NCI-H460 (cell line): ENCODE measurements at places on chromosomes 4 and X.

DNA sequence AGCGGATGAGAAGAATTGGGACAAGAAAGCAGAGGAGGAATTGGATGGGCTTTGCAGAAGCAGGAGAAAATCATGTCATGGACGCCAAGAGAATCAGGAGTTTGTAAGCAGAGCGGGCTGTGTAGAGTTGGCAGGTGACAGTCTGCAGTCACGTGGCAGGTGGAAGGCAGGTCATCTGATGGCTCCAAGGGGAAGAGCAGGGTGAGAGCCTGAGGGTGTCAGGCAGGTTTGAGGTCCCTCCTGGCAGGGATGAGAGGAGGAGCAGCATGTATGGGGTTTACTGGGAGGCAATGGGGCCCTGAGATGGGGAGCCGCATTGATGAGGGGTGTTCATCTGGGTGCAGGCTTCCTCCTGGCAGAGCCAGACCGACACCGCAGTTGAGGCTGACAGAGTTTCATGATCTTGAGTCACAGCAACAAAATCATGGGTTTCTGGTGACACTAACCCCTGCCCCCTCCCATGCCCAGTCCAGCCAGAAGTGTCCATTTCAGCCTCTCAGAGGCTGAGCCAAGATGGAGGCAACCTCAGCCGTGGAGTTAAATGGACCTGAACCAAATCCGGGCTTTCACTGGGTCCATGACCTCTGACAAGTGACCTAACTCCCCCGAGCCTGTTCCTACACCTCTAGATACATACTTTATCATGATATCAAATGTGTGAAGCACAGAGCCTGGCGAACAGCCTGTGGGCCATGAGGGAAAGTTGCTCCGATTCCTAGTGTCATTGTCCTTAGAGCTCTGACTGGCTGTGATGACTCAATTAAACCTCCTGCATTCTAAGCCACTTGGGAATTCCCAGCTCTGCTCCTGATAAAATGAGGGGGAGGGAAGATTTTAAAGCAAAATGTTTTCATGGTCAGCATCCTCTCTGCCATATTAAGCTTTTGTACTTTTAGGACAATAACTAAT, 36.1 kb downstream of the EVC start:
- no peak for DNase-seq

DNA sequence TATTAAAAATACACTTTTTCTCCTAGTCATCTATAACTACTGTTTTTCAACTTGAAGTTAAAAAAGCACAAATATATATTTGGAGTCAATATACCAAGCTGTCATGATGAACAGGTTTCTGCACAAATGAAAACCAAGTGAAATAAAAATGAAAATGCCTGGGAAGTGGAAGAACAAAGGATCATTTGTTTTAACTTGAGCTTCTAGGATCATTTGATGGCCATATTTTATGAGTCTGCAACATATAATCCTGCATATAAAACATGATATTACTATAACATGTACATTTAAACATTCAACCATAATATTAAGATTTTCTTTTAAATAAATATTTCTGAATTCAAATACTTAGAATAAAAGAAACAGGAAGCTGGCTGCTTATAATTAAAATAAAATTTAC, 8.5 kb upstream of the ARHGEF38 start:
- DNase-seq = no peak

GRCh38 chrX:153312041-153312440, 9.5 kb downstream of the PNMA6F start:
- no peak for DNase-seq

GRCh38 chr4:155509555-155509954, 132.8 kb upstream of the MAP9 start:
- no peak for DNase-seq

DNA sequence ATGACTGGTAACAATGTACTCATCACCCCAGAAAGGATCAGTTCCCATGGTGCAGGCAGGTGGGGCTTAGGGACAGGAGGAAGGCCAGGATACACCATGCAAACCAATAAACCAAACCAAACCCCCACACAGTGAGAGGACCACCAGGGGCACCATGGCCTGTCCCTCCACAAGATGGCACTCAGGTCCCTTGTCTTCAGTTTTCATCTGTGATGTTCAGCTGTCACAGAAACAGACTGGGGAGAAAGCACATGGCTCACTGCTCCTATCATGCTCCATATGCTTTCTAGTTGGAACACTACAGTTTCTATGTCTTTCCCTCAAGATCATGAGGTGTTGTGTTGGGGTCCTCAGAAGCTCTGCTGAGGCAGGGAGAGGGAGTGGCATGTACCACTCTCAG, 10.1 kb downstream of the HS3ST1 start:
- DNase-seq = no peak

DNA sequence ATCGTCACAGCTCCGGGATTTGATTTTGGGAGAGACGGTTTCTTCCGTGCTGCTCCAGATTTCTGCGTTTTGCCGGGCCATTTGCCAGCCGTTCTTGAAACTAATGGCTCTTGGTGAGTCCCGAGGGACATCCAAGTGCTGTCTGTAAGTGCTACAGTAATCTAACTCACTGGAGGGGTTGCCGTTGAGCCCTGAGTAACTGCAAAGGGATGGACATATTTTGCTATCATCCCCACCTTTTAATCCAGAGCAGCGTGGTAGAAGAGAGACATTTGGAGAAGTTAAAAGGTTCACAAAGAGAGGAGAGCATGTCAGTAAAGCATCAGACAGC, 88.9 kb upstream of the PDLIM3 start:
- DNase-seq = no peak

DNA sequence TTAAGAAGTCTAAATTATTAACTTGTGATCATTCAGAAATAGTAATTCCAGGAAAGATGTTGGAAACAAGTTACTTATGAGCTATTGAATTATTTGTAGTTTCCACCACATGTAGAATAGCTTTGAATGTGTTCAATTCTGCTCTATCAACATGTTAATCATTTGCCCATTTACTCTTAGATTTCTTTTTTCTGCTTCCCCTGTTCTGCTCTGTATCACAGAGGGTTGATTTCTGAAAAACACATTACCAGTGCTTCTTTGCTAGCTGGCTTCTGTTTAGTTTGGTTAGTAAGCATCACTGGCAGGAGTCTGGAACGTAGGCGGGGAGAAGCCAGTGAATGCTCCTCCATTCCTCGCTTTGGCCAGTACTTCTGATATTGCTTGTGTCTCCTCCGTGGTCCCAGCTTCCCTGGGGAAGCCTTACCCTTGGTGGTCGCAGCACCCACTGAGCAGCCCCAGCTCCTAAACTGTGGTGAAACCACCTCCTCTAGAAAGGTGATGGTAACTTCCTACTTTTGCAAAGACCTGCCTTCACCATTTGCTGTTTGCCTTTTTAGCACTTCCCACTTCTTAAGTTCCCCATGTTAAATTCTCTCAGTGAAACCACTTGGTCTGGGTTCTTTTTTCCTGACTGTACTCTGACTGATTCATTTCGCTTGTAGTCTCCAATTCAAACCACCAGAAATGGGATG, 40.3 kb upstream of the GALNT7 start:
- no peak for DNase-seq

DNA sequence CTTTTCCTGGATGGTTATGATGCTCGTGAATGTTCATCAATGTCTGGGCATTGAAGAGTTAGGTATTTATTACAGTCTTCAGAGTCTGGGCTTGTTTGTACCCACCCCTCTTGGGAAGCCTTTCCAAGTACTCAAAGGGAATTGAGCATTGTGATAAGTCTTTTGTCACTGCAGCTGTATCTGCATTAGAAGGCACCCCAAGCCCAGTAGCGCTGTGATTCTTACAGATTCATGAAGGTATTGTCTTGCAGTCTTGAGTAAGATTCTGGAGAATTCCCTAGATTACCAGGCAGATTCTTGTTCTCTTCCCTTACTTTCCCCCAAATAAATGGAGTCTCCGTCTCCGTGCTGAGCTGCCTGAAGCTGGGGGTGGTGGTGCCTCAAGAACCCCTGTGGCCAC, 173.4 kb upstream of the HUWE1 start:
- no peak for DNase-seq

DNA sequence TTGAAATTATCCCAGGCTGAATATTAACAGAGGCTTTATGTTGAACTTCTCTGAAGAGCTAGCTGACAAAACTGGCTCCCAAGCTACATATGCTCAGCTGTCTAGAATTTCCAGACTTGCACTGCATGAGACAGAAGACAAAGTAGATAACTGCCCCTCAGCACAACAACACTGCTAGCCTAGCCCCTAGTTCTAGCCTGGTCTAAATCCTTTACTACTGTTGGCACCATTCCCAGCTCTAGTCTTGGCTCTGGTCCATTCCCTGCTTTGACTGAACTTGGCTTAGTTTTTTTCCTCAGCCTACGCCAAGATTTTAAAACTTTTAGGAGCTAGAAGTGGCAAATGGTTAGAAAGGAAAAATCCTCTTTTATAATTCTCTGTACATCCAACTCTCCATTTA, 7.6 kb upstream of the OPHN1 start:
- no peak for DNase-seq

DNA sequence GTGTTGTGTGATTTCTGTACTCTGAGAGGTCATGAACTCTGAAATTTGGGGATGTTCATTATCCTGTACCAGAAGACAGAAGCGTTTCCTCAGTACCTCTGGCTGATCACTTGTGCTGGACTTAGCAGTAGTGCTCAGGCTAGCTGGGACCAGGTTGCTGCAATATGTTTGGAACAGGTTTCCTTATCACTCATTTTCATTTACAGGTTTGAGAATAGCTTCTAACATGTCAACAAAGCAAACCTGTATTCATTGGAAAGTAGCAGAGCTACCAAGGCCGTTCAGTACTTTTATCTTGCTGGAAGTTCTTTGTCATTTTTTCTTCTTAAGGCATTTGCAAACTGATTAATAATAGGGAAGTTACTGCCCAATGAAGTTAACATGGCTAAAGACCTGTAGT, 242.9 kb upstream of the ANKRD50 start:
- no peak for DNase-seq

DNA sequence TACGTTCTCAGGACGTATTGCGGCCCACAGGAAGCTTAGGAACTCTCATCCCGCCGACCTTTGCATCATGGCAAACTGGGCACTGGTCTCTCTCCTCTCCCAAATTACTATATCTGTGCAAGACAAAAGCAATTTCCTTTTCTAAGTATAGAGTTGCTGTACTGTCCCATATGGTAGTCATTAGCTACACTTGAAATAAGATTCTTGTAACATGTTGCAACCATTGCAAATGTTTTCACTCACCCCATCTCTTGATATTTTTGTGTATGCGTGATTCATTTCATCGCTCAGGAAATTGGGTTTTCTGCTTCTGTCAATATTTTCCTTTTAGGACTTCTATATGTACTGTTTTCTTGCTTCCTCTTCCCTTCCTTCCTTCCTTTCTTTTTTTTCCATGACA, 15.7 kb downstream of the ARMCX6 start:
- DNase-seq = no peak

DNA sequence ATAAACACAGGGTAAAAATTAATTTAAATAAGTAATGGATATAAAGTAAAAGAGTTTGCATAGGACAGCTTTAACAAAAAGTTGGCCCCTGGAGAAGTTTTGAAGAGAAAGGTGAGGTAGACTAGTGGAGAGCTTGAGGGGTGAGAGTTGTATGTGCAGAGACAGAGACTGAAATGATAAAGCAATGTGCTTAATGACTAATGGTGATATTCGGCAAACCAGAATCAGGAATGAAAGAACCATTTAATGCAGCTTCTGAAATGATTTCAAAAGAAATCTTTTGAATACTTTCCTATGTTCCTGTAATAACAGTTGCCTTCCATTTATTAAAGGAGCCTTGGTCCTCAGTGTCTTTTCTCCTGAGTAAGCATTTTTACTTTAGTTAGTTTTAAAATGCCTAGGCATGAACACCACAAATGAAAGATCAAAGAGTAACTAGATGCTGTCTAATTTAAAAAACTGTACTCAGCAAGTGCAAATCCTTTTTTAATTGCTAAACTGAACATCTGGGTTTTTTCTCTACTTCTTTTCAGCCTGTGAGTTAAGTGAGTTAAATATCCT, 28.5 kb downstream of the CAMK2D start:
- no peak for DNase-seq

DNA sequence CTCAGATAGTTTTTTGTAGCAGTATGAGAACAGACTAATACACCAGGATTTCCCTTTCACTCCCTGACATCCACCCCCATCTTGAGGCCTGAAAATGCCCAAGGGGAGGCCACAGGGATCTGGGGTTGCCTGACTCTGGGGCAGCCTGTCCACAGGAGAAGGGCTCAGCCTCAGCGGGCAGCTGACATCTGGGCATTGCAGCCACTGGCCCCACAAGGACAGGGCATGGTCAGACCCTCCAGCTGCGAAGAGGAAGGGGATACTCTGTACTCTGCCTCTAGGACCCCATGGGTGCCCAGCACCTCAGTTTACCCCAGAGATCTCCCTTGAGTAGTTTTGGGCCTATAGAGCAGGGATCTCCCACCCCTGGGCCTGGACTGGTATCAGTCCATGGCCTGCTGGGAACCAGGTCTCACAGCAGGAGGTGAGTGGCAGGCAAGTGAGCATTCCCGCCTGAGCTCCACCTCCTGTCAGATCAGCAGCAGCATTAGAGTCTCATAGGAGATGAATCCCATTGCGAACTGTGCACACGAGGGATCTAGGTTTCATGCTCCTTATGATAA, 138.9 kb downstream of the HMX1 start:
- no peak for DNase-seq

DNA sequence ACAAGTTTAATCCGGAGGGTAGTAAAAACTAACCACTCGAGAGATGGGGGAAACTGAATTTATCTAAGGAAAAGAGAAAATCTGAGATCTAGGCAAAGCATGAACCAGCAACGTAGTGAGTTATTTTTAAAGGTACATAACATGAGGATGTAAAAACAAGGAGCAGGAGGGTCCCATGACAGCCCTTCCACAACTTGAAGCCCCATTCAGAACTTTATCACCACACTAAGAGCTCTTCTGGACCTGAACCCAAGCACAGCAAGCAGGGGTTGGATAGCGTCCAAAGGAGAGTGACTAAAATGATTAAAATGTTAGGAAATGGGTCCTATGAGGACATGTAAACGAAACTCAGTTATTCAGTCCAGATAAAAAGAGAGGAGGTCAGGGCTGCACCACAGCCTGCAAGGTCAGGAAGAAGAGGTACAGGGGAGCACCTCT, 16.2 kb downstream of the SH3RF1 start:
- DNase-seq = no peak

- DNase-seq = no peak
Observed at GRCh38 chrX:107766470-107767150, 9.0 kb downstream of the TSC22D3 start.

GRCh38 chr4:135032670-135033069, 831.1 kb upstream of the PABPC4L start:
- no peak for DNase-seq
